Left lung (tissue), 14 donors: ENCODE measurements at places on chromosomes 16 and 17. TPM values are rescaled to one million over a fixed set of nuclear protein-coding genes. Genes with fewer than 3 reads are reported as not detected.

The NLRC3 gene
- total RNA-seq, result 1.9 TPM

The TPPP3 gene
- total RNA-seq, result 91.3 TPM

The METTL9 gene
- total RNA-seq, result 93.7 TPM

The ABCC11 gene
- total RNA-seq, result 0.05 TPM

DNA sequence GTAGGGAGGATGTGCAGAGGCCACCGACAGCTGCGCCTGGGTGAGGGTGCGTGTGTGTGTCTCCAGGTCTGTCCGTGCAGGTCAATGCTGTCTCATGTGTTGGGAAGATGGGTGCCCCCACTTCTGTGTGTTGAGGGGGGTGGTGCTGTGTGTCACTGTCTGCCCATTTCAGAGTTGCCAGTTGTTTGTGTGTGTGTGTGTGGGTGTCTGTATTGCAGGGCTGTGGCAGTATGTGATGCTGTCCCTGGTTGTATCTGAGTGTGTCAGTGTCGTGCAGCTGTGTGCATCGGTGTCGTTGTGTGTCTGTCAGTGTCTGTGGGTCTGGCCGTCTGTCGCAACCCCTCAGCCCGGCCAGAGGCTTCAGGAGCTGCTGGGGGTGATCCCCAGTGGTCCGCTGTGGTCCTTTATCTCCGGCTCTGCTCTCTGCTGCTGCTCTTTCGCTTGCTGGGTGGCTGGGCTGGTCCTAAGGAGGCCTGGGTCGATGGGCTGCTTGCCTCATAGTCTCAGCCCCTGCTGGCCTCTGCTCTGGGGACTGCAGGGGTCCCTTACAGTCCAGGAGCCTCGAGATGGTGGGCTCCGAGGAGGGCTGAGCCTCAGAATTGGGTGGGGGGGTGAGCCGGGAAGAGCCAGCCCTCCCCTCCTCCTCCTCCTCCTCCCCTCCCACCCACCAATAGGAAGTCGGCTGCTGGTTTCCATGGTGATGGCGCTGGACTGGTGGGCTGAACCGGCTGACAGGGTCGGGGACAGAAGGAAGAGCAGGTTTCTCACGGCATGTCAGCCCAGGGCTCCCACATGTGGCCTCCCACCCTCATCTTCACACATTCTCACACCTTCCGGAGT is at the start of gene TSPOAP1:
TSS of gene TSPOAP1 (minus strand) at position 601 of the 840 bp plus-strand sequence. CDS start 875 bp downstream, outside the sequence.
- DNase-seq, result peak; percentile 59

GRCh38 chr17:2547176-2547575 is 35.5 kb upstream of the METTL16 start:
- DNase-seq, result no peak

DNA sequence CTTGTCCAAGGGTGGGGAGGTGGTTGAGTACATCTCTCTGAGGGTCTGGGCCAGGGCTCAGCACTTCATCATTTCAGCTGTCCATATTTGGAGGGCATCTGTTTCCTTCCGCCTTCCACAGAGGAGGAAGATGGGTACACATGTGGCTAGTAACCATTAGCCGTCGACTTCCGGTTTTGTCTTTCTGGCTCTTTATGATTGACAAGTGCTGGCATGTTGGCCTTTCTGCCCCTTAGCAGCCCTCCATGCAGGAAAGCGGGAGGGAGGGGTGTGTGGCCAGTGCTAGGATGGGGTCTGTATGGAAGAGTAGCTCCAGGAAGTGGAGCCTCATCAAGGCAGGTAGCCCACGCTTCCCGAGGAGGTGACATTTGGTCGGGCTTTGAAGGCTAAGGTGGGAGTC is 69.6 kb downstream of the RAI1 start:
- peak; percentile 52 for DNase-seq

DNA sequence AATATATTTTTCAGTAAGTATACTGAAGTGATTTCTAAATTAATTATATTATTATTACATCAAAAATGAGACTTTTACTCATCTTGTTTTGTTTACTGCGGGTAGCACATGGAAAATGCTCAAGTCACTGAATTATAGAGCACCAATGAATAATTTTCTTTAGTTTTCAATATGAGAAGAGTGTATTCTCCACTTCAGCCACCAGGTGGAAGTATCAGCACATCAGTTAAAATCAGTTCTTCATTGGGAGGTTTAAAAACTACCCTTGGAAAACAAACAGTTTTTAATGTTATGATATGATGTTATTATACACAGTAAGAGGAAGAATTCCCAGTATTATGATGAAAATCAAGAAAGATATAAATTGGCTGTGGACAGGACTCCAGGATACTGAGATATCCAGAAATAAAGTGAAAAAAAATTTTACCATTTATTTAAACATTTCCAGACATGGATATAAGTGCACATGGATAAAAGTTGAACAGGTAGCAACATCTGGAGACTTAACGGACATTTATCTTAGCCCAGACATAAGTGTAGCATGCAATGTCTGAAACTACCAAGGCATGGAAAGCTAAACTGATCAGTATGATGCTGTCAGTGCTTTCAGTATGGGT is 467.3 kb downstream of the KCNJ2 start:
- DNase-seq, result peak; percentile 66

DNA sequence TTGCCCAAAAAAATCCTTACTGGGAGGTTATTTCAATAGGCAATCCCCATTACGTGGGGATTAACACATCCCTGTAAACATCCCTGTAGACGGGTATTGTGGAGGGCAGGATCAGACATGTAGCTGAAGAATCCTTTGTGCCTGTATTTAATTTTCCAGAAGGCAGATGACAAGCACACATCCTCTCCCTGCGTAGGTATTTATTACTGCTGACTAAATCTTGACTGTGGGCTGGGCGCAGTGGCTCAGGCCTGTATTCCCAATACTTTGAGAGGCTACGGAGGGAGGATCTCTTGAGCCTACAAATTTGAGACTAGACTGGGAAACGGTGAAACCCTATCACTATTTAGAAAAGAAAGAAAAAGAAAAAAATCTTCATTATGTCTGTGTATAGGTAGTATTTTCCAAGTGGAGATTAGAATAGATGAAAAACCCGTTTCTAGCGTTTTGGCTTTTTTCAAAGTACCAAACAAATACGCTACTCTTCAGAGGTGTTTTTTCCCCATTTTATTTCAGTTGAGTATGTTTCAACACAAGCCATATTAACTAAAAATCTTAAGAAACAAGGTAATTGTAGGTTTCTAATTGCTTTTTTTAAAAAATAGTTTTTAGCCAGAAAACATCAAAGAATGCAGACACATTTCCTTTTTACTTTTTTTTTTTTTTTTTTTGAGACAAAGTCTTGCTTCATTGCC is 1.5 kb upstream of the MARF1 start:
- DNase-seq, result no peak
